ENCODE measurements at places on chromosomes 7 and 10.

DNA sequence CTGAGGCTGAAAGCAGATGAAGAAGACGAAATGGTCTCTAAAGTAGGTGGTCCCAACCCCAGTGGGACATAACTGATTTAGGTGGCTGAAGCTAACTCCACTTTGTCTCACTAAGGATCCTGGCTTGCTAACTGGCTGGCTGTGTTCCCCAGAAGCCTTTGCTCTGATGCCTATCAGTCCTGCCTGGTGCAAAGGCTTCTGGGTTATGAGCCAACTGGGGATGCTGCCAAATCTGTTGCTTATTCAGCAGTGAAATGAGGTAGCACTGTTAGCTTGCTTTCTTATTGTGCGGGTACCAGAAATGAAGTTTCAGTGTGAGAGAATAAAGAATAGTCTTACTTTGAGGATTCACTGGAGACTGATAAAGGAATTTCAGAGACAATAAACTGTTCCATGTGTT is 18.1 kb downstream of the PRKG1 start:
- DNase-seq = peak; percentile 22

DNA sequence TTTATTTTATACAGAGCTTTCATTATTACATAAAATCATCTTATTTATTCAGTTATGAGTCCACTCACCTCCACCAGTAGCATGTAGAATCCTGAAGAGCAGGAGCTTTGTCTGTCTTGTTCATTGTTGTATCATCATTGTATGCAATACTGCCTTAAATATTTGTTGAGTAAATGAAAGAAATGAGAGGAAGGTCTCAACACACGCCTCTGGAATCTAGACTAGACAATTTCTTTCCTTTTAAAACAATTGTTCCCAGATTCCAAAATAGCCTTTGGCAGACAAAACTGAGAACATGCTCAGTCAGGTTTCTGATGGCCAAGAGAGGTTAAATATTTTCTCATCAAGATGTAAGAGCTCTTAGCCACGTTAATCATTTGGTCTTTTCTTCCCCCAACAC is 173.1 kb upstream of the AGR3 start:
- no peak for DNase-seq

DNA sequence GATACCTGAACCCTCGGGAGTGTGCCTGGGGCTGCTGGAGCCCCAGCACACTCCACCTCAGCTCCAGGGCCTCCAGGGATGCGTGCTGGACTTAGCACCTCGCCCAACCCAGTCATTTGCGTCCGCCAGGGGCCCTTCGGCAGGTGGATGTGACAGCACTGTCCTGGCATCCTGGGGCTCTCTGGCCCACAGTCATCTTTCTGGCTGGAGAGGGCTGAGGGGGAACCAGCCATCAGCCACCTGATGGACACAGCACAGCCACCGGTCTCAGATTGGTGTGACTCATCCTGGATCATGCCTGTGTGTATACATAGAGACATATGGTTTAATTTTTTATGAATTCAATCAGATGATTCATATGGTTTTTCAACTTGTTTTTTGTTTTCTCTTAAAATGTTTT is 11.1 kb downstream of the ZNF775 start:
- DNase-seq = no peak

GRCh38 chr7:121620953-121621606 is 225.0 kb upstream of the FAM3C start:
- DNase-seq = no peak

DNA sequence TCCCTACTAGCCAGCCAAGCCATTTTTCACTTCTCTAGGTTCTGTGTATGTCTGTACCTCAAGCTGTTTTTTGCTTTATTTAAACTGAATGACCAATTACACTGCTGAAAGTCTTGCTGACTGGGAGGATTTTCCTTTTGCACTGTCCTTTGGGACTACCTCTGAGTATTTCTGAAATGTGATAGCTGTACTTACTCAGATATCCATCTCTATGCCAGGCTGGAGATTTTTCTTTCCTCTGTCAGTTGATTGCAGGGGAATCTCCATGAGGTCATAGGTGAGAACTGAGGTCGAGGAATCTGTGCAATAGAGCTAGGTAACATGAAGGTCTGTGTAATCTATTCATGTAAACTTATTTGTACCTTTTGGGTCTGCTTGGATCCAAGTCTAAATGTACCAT is 38.9 kb upstream of the ANKRD1 start:
- no peak for DNase-seq

DNA sequence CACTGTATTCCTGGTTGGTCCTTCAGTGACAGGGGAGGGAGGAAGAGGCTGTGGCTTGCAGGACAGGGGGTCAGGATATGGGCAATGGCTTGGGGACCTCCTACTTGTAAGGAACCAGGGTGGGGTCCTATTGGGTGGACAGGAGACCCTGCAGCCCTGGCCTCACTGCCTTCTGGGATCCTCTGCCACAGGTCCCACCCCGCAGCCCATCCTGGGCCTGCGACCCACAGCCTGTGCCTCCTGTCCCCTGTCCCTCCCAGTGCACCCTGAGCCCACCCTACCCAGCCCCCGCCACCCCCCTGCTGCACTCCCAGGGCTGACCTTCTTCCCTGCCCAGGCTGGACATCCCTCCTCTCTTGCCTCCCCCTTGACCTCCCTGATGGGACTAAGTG is 58.7 kb upstream of the MYL10 start:
- DNase-seq = no peak

- peak; percentile 11 for DNase-seq
These were observed 18.7 kb upstream of the DDIT4 start for GRCh38 chr10:72254813-72255568.

- no peak for DNase-seq
These were observed 15.5 kb downstream of the AGMO start for GRCh38 chr7:15546272-15546792.

GRCh38 chr10:96431211-96431970 is 72.6 kb upstream of the OPALIN start:
- no peak for DNase-seq

DNA sequence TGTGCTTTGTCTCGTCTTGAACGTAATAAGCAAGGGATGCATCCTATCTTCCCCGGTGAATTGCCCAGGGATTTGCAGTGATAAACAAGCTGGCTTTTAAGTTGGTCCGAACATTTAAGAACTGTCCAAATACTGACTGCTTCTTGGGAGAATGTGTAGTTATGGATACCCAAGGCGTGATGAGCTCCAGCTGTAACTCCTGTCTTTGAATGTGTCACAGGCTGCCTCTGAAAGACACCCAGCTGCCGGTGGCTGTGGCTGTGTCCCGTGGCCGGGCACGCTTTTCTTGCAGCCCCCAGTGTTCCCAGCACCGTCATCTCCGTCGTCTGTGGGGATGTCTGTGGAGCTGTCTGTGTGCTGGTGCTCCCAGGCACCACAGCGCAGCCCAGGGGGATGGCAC is 118.1 kb downstream of the GLRX3 start:
- no peak for DNase-seq

- no peak for DNase-seq
These were observed 33.9 kb downstream of the CACUL1 start for GRCh38 chr10:118720685-118721538.

DNA sequence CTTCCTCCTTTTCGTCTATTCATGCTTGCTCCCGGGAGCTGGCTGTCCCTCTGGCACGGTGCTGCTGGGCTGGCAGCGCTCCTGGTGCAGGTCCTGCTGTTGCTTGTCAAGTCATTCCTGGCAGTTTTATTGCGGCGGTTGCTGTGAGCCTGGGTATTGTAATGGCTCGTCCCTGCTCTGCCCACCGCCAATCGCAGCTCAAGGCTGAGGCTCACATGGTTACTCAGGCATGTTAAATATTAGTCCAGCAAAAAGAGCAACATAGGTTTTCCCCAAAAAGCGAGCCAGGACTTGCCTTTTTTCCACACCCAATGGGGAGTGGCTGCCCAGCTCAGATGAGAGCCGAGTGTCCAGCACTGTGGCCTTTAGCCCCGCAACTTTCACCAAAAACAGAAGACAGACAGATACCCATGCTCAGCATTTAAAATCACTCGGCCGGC is 492.9 kb upstream of the FOXK1 start:
- no peak for DNase-seq

DNA sequence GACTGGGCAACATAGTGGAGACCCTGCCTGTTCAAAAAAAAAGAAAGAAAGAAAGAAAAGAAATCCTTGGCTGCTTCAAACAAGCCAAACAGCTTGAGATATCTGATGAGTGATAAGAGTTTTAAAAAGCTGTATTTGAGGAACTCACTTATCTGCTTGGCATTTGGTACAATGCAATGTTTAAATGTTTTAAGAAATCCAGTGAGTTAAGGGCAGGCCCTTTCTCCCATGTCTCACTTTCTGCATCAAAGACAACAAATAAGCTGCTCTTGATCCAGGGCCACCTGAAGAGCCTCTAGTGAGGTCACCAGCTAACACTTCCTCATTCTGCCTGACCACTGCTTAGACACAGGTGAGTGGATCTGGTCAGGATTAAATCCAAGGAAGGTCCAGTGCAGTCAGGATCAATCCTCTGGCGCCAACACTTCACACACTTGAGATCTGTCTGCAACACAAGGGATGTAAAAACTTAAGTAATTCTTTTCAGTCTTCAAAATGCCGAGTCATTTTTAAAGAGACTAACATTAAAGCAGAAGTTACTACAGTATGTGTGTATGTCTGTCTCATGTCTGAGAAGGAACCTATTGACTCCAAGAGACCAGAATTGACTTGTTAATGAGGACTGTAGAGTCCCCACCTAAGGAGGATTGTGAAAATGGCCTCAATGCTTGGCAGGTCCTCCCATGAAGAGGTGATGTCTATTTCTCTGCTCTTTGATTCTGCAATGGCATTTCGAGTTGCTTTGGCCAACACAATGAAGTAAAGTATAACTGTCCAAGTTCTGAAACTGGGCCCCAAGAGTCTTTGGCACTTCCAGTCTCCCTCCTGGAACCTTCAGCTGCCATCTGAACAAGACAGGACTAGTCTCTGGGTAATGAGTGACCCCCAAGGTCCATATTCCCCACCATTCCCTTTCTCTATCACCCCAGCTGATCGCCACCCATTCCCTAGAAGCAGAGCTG is 43.1 kb downstream of the CREB3L2 start:
- DNase-seq = no peak

- DNase-seq = no peak
These were observed 175.6 kb downstream of the DNAH11 start for GRCh38 chr7:21718391-21718790.

DNA sequence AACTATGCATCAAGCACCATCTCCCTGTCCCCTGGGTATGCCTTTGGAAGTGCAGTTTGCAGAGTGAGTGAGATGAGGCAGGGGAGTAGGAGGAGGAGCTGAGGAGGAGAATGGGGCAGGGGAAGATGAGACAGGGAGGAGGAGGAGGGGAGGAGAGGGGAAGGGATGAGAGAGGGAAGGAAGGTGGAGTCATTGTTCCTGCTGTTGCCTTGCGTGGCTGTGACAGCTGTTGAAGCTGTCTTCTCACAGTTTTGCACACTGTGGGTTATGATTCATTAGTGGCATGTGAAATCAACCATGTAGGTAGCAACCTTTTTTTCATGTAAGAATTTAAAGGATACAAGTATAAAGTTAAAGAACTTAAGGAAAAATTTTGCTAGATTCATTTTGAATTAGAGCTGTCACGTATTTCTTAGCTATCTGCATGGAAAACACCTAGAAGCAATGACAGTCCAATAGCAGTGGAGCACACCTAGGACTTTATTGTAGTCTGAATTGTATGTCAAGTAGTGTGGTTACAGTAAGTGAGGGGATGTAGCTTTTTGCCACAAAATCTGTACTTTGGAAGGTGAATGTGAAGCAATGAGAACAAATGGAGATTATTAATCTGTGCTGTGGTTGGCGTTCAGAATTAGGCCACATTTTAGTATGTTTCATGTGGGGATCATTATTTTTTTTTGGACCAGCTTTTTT is 21.7 kb downstream of the CCM2 start:
- no peak for DNase-seq

GRCh38 chr10:35607475-35608327 is 2.6 kb downstream of the GJD4 start:
- no peak for DNase-seq

- no peak for DNase-seq
These were observed 78.5 kb upstream of the LANCL2 start for GRCh38 chr7:55286666-55287065.

DNA sequence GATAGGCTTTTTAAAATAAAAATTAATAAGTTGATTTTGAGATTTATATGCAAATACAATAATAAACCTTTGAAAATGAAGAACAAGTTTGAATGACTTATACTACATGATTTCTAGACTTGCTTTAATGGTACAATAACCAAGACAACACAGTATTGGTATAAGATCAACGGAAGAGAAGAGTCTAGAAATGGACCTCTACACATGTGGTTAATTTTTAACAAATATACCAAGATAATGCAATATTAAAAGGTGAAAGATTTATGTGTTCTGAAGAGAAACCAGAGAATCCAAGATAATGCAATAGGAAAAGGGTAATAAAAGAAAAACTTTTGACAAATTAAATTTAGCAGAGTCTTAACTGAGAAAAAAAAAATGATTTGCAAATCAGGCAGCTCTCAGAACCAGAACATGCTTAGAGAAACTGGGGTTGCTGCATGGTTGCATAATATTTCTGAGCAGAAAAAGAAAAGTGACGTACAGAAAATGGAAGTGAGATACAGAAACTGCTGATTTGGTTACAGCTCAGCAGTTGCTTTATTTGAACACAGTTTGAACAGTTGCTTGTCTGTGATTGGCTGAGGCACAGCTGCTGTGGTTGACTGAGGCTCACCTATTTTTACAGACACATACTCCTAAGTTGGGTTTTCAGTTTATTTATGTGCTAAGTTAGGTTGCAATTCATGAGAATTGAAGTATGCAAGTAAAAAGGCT is 365.9 kb downstream of the CRPPA start:
- DNase-seq = no peak

DNA sequence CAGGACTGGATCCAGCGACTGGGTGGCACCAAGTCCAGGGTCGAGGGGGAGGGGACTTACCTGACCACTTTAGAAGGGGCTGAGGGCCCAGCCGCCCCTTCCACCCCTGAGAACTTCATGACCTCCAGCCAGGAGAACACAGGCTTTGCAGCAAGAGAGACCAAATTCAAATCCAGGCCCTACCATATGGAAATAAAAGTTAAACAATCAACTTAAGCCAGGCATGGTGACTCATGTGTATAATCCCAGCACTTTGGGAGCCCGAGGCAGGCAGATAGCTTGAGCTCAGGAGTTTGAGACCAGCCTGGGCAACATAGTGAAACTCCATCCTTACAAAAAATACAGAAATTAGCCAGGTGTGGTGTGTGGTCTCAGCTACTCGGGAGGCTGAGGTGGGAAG is 61.9 kb downstream of the COL13A1 start:
- DNase-seq = no peak

GRCh38 chr7:99409192-99409572 is 413 bp downstream of the BUD31 start:
- no peak for DNase-seq

DNA sequence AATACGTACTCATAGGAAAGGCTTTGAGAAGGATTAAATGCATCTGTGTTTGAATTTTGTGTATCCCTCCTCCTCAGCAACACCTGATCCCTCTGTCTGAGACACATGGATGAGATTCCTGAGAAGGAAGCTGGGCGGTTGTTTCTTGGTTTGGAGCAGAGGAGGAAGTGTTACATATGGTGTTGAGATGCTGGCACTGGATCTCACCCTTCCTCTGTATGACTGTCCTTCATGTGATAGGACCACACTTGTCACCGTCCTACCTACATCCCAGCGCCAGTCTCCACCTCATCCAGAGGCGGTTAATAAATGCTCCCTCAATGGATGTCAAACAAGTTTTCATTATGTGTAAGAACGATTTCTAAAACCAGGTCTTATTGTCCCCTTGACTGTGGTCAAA is 49.4 kb upstream of the KLF6 start:
- DNase-seq = no peak

GRCh38 chr7:101816595-101817470 is 593 bp upstream of the CUX1 start:
- no peak for DNase-seq

All from NCI-H446 treated with DMSO at 0.1 percent for 48 hours (cell line).